Hypothalamus (tissue), 51 donors: ENCODE measurements at places on chromosomes 3 and 15.

- no peak for DNase-seq
Measured at GRCh38 chr3:187946981-187947380, 201.7 kb upstream of the BCL6 start.

- DNase-seq: no peak
Measured at GRCh38 chr15:28005004-28005527, 94.0 kb downstream of the OCA2 start.

GRCh38 chr3:171145798-171146197 is 119.3 kb upstream of the SLC2A2 start:
- DNase-seq: no peak

GRCh38 chr15:101451266-101451799 is 38.2 kb downstream of the PCSK6 start:
- no peak for DNase-seq

GRCh38 chr15:53917109-53917508 is 61.1 kb upstream of the UNC13C start:
- no peak for DNase-seq

- no peak for DNase-seq
Measured at GRCh38 chr3:159390656-159391212, 588.9 kb downstream of the MFSD1 start.

GRCh38 chr15:89321521-89322410 is 12.9 kb downstream of the POLG start:
- no peak for DNase-seq

DNA sequence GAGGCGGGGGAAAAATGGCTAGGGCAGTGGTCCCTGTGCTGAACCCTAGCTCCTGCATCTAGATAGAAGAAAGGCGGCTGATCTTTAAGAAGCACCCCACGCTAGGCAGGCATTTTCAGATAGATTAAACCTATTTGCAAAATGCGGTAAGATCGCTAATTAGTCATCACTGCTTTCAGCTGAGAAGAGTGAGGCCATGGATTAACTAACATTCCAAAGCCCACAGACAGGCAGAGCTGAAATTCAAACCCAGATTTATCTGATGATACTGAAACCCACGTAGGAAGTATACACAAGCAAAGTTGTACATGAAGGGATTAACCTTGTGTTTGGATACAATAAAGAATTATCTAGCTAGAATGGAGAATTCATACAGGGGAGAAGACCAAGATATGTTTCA is 4.8 kb downstream of the ADPGK start:
- DNase-seq: no peak

DNA sequence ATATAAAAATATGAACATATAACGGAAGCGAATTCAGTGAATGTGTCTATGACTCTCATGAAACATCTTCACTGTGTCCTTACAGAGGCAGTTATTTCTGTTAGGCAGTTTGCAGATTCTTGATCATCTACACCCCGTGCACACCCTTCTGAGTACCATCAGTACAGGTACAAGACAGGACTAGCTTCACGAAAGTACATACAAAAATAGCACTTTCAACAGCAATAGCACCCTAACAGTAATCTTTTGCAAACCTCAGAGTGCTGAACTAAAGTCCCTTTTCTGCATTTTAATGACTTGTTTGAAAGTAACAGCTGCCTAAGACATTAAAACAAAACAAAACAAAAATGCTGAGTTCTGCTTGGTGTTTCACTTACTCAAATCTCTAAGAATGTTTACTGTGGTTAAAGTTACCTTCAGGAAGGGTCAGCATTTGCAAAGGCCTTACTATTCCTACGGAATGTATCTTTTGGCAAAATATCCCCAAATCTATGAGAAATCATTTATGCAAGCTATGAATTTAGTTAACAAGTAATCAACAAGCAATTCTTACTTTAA is 104.1 kb downstream of the CNTN3 start:
- no peak for DNase-seq

DNA sequence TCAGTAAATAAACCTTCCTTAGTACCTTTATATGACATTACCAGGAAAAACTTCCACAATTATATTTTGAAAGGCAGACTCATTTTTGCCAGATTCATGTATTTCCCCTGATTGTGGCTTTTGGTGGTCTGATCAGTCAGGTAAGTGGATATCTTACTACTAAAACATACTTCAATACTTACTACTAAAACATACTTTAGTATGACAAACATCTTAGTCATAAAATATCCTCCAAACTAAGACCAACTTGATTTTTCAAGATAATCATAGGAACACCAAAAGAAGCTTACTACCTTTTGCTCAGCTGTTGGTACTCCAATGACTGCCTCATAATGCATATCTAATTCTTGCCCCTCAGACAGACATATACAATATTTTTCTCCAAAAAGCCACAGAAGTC is 9.3 kb downstream of the TJP1 start:
- DNase-seq: no peak

- DNase-seq: no peak
Measured at GRCh38 chr3:184629555-184630160, 68.1 kb downstream of the EPHB3 start.

DNA sequence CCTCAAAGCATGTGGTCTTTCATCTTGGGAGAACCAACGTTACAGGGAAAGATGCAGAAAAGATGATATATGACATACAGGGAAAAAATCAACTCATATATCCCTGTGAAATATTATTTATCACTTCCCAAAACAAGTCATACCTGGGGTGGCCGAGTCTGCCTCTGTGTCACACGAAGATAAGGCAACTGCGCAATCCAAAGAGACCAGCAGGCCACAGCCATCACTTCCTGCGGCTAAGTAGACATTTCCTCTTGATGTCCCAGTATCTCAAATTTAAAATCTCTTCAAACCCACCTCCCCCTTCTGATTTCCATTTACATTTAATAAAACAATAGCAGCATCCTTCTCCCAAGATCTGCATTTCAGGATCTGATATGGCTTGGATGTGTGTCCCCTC is 71.5 kb downstream of the IGF2BP2 start:
- DNase-seq: no peak

DNA sequence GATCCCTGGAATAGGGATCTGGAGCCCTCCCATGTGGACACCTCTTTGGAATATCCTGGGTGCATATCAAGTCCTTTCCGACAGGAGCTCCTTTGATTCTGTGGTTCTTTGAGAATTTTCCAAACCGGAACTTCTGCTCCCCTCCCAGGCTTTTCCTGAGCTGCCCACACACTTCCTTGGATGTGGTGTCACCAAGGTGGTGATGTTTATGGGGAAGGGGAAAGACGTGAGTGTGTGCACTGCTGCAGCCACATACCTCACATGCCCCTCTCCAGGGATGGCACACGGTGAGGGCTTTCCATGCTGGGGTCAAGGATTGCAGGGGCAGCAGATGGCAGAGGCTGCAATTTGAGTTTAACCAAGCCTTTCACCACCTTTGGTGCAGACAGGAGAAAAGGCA is 27.9 kb upstream of the PSTPIP1 start:
- DNase-seq: no peak

DNA sequence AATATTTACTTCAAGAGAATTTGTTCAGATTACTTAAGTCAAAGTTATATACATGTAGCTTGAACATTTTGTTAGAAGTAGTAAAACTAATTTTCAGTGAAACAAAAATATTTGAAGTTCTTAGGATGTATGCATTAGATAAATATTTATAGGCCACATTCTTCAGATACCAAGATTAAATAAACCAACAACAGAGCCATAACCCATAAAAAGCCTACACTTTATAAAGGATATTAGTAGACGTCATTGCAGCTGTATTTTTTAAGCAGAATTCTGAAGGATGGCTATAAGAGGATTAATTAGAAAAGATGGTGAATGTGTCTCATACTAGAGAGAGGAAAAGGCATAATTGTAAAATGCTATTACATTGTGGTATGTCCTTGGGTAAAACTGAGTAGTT is 449.7 kb upstream of the ALCAM start:
- no peak for DNase-seq

GRCh38 chr3:13547591-13548371 is 1.1 kb upstream of the FBLN2 start:
- DNase-seq: no peak

- DNase-seq: no peak
Measured at GRCh38 chr3:37640636-37641375, 220.9 kb upstream of the CTDSPL start.
